ENCODE measurements at places on chromosomes 2 and 18.

GRCh38 chr2:74862020-74862964 lies 28.4 kb downstream of the HK2 start:
- no peak for DNase-seq

DNA sequence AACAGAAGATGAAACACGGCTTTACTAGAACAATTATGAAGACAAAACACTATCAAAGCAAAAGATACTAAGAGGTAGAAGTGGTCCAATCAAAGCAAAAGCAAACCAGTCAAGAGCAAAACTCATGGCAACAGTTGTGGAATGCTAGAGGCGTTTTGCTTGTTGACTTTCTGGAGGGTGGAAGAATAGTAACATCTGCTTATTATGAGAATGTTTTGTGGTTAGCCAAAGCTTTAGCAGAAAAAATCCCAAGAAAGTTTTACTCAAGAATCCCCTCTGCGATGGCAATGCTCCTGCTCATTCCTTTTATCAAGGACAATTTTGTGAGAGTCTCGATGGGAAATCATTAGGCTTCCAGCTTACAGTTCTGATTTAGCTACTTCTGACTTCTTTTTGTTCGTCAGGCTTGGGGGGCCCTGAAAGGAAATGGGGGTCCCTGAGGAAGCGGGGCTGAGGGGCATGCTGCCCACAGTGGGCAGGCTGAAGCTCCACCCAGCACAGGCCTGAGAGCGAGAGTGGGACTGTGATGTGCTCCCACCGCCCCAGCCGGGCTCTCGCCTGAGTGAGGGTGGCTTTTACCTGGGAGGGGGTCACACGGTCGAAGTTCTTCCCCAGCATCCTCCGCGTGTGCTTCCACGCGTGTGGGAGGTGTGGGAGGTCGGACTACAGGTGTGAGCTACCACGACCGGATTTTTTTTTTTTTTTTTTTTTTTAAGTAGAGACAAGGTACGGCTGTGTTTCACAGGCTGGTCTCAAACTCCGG lies 49.0 kb upstream of the MC4R start:
- no peak for DNase-seq

- no peak for DNase-seq
These were observed 69.7 kb downstream of the ADAM23 start for GRCh38 chr2:206512999-206513398.

- DNase-seq, result no peak
These were observed 39.6 kb downstream of the MGAT4A start for GRCh38 chr2:98691303-98691702.

DNA sequence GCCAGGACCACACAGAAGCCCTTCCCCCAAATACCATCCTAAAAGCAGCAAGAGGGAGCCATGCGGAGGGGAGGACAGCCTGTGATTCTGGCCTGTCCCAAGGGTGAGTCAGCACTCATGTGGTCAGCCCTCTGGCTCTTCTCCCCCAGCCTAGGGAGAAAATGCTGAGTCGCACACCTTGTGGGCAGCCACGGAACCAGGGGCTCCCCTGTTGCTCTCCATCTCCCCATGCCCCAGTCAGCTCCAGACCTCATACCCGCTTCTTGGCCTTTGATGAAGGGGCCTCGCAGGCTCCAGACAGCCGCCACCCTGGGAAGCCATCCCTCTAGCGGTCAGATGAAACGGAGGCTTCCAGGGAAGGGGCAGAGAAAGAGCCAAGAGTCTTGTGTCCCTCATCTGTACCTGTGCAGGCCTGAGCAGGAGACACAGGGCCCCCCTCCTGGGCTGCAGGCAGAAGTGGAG lies 181.3 kb upstream of the SIX2 start:
- no peak for DNase-seq

GRCh38 chr2:173649527-173650219 lies 295.0 kb downstream of the CDCA7 start:
- DNase-seq, result no peak

DNA sequence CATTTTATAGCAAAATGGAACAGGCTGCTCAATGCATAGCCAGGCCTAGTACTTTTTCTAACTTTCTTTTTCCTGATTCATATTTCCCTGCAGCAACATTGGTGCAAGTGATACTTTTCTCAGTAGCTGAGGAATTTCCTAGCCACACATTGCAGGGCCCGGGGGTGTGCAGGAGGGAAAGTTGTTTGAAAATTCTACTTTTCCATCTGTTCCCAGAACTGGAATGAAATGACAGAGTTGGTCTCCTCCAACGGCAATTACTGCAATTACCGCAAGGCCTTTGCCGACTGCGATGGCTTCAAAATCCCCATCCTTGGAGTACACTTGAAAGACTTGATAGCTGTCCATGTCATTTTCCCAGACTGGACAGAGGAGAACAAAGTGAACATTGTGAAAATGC lies 50.5 kb downstream of the RASGRP3 start:
- no peak for DNase-seq

- no peak for DNase-seq
These were observed 468.4 kb downstream of the SUCLG1 start for GRCh38 chr2:83990636-83991035.

DNA sequence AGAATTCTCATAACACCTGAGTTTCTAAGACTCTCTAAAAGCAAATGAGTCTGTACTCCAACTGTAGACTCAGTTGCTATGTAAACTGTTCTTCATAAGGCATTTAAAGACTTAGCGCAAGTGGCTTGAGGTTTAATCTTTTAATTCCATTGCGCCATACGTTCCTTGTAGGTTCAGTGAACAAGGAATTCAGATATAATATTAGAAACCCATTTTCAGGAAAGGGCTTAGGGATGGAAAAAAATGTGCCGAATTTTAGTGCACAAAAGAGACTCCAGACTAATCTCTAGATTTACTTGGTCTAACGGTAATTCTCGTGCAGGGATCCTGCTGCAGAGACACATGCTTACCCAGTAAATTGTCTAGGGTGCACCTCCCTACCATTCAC lies 268.9 kb upstream of the TANK start:
- DNase-seq, result no peak

GRCh38 chr2:229715895-229716507 lies 1.6 kb upstream of the DNER start:
- no peak for DNase-seq

DNA sequence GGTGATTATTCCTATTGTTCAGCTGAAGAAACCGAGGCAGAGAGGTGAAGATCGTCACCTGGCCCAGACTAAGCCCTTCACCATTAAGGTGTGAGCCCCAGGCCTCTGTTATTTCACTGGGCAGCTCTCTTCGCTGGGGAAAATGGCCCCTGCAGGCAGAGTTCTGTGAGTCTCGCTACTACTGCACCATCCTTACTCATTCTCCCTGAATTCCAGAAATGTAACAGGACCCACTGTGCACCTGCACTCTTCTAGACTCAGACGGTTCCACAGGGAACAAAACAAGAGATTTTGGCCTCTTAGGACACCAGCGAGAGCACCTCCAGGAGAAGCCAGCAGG lies 147.7 kb upstream of the GLI2 start:
- DNase-seq, result no peak

DNA sequence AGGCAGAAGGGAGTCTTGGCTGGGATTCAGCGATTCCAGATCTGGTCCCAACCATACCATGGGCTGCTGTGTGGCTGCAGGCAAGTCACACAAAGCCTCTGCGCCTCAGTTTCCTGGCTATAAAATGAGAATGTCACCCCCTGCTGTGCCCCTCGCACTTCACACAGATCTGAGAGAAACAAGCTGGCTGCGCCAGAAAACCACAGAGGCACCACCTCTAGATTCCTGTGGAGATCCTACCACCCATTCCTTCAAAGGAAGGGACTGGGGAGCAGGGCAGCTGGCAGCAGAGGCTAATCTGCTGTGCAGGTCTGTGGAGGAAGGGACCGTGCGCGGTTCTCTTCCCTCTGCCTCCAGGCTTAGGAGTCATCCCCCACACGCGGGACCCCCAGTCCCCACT lies 19.8 kb downstream of the NEURL3 start:
- DNase-seq, result no peak

- no peak for DNase-seq
These were observed 254.6 kb upstream of the RBBP8 start for GRCh38 chr18:22678486-22678885.

GRCh38 chr18:45879681-45880655 lies 54.5 kb downstream of the SIGLEC15 start:
- DNase-seq, result peak; percentile 60

- DNase-seq, result peak; percentile 5
These were observed 73.3 kb downstream of the PIK3C3 start for GRCh38 chr18:42028247-42028832.

- DNase-seq, result no peak
These were observed 71.4 kb upstream of the NOSTRIN start for GRCh38 chr2:168731002-168731401.

GRCh38 chr2:107775791-107776190 lies 50.9 kb upstream of the RGPD4 start:
- DNase-seq, result no peak

DNA sequence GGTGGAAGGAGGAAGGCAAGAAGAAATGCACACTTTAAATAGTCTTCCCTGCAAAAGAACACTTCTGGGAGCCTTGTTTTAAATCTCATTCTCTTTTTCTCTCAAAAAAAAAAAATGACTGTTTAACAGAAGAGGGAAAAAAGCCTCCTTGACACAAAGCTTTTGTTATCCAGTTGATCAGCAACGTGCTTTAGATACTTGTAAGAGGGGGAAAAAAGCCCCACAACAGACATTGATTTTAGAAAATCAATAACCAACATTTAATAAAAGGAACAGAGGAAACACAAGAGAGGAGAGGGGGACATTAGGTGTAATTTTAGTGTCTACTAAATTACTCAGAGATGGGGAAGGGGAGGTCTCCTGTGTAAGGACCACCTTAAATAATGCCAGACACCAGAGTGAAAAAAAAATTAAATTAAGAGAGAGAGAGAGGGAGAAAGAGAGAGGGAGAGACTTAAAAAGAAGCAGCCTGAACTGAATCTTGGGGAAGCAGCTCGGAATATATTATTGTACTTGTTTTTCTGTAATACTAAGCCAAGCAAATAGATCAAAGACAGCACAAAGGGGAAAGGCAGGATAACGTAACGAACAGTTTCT lies 4.7 kb downstream of the ZEB2 start:
- no peak for DNase-seq

- DNase-seq, result no peak
These were observed 108.1 kb upstream of the SERPINE2 start for GRCh38 chr2:224147174-224147573.

DNA sequence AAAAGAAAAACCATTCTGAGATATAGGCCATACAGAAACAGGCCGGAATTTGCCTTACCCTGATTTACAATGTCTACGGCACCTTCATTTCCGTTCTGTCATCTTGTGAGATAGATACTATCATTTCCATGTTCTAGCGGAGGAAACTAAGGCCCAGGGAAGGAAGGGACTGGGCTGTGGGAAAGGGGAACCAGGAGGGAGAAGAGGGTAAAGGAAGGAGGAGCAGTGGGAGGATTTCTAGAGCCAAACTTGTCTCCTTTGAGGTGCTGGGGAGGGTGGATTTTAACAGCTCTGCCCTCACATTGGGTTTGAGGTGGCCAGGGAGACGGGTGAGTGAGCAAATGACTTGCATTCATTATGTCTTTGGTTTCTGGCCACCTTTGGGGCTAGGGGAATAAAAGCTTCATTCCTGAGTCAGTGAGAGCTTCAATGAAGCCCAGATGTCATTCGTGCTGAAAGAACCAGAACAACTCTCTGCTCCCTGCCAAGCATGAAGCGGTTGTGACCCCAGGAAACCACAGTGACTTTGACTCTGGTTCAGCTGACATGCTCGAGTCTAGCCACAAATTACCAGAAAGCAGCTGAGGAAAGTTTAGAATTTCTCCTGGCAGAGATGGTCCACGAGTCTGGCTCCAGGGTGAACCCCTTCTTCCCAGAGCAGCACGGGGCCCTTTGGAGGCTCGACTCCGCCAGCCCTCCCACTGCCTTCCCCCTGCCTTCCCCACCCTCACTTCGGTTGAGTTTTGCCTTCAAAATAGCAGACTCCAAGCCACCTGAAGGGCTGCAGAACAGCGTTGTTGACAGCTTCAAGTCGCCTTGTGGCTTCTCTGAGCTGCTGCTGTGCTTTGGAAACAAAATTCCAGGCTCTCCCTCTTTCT lies 3.8 kb downstream of the ACTG2 start:
- no peak for DNase-seq

GRCh38 chr2:23053601-23054000 lies 331.4 kb upstream of the KLHL29 start:
- no peak for DNase-seq

DNA sequence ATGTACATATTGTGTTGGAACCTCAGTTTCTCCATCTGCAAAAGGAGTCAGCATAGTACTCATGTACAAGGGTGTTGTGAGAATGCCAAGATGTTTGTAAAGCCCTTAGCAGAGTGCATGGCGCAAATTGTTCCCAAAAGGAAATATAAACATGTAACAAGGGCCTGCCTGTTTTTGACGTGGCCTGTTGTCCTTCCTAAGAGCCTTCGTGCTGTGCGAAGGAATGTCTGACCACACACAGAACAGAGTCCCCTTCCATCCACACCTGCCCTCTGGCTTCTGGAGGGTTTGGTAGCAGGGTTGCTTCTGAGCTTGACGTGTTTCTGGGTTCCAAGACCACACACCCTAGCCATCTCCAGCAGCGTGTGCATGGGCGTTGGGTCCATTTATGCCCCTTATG lies 34.9 kb downstream of the CABLES1 start:
- no peak for DNase-seq

GRCh38 chr2:47359375-47359868 lies 43.5 kb upstream of the MSH2 start:
- DNase-seq, result no peak

- no peak for DNase-seq
These were observed 408.5 kb downstream of the FBXO15 start for GRCh38 chr18:73739098-73739497.

- no peak for DNase-seq
These were observed 489.8 kb upstream of the FANCL start for GRCh38 chr2:58730764-58731487.

- no peak for DNase-seq
These were observed 251.1 kb downstream of the CELF4 start for GRCh38 chr18:37314534-37314933.

DNA sequence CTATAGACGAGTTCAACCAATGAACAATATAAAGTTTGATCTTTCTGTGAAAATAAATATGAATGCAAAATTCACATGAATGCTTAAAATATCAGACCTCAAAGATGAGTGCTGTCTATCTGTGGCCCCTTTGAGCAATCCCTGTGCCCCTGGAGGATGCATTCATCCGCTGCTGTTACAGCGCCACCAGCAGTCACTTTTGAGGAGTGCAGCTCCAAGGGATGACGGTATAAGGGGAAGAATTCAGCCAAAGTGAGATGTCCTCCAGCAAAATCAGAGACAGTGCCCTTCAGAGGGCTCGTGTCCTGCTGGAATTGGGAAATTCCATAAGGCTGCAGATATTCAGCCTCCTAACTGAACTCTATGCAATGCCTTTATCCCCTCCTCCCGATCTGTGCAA lies 12.0 kb upstream of the CHRNA1 start:
- no peak for DNase-seq

GRCh38 chr2:30179536-30179935 lies 32.7 kb downstream of the YPEL5 start:
- DNase-seq, result no peak
